ENCODE measurements at places on chromosomes 4 and X.

DNA sequence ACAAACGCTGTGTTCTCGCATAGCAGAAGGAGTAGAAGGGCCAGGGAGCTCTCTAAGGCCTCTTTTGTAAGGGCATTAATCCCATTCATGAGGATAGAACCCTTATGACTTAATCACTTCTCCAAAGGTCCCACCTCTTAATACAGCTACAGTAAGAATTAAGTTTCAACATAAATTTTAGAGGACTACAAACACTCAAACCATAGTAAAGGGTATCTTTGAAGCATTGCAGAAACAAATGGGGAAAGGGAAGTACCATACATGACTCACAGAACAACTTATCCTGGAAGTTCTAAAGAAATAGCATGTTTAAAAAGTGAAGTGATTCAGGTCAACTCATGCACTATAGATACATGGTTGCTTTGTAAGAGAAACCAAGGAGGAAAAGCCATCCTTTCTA, 680.8 kb downstream of the RPA4 start:
- DNase-seq = no peak

- DNase-seq = no peak
These were observed 53.3 kb downstream of the NFKB1 start for GRCh38 chr4:102554482-102554881.

DNA sequence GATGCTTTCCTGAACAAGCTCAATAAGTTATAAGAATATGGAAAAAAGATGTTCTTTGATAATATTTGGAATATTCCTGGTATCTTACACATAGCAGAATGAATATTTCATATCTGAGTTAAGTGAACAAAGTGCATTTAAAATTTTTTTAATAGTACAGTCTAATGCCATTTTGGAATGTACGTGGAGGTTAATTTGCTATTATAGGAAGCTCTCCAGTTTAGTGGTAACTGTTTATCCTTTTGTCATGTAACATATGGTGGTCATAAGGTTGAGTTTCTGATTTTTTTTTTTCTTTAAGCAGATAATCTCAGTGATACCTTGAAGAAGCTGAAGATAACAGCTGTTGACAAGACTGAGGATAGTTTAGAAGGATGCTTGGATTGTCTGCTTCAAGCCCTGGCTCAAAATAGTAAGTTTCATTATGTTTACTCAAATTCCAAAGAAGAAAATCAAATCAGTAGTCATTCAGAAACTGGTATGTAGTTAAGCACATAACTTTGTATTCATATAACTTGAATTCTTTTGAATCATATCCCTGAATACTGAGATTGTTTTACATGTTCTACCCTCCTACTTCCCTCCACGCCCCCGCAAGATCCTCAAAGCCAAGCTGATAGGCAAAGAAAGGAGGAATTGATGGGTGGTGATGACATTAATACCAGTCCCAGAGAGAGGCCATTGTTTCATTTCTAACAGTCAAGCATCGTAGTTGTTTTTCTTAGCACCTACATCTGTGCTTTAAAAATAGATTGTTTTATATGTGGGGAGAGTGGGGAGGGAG, 32.1 kb downstream of the RAP1GDS1 start:
- no peak for DNase-seq

DNA sequence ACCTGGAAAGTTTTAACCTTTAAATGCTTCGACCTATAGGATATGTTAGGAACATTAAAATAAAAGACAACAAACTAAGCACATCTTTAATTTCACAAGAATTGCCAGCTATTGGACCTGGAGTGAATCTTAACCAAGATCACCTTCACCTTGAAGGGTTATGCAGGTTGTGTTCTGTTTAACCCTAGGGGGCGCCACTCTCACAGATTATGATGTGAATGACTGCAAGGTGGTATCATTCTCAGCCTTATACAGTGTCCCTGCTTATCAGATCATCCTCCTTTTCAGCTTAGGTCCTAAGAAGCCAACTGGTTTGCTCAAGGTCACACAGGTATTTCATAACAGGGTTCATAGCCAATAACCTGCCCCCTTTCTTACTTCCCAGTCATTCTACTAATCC, 23.5 kb downstream of the INTS6L start:
- DNase-seq = no peak

DNA sequence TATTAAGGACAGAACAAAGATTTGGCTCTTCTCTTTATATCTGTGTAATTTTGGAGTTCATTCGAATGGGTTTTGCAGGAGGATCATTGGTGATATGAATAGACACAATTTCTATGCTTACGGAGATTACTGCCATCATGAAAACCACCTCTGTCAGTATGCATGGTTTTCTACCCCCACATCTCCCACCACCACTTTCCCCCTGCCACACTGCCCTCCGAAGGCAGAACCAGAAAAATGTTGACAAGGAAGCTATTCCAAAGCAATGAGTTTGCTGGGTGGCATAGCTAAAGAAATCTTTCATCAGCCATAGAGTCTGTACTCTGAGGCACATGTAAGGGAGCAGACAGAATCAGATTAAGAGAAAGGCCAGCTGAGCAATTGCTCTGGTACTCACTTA, 567.3 kb upstream of the ACTRT1 start:
- no peak for DNase-seq

DNA sequence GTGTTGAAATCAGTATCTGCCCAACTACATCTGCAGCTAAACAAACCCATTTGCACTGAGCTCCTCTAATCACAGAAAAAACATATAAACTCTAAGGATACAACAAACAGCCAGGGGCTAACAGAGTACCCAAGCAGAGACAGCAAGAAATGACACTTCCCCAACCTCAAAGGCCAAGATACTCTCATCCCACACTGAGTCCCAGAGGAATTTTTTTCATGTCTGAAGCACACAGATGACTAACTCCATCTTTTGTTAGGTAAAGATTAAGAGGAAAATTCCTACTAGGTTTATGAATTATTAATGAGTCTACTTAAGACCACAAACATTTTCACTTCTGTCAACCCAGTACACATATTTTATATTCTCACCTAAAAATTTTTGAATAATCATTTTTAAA, 31.6 kb downstream of the SEPSECS start:
- DNase-seq = no peak

Data from Panc1 (cell line).